ENCODE measurements at places on chromosomes 4 and X.

GRCh38 chrX:24215272-24215671, 65.7 kb downstream of the ZFX start:
- no peak for DNase-seq

- DNase-seq, result peak; percentile 10
Measured at GRCh38 chr4:8675383-8675782, 82.8 kb downstream of the CPZ start.

GRCh38 chrX:31021537-31021936, 50.3 kb downstream of the FTHL17 start:
- DNase-seq, result no peak

GRCh38 chr4:107999932-108000539, 10.3 kb downstream of the HADH start:
- DNase-seq, result no peak

DNA sequence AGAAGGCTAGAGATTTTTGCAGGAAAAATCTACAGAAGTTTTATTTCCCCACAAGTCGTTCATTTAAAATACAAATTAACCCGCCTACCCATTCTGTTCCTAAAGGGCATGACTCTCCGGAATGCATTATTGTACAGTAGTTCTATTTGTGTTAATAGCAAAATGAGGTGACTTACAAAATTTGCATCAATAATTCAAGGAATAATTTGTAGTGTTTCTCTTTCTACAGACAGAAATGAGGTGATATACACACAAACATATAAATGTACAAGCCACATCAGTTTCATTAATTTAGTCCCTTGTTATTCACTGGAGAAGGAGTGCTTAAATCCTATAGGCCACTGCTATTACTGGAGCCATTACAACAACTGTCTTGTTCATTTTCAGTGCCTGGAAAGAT, 501.3 kb upstream of the DIAPH2 start:
- no peak for DNase-seq

- DNase-seq, result no peak
Measured at GRCh38 chr4:55241461-55241860, 104.6 kb upstream of the SRD5A3 start.

- peak; percentile 35 for DNase-seq
Measured at GRCh38 chr4:26343038-26343398, 22.2 kb downstream of the RBPJ start.

DNA sequence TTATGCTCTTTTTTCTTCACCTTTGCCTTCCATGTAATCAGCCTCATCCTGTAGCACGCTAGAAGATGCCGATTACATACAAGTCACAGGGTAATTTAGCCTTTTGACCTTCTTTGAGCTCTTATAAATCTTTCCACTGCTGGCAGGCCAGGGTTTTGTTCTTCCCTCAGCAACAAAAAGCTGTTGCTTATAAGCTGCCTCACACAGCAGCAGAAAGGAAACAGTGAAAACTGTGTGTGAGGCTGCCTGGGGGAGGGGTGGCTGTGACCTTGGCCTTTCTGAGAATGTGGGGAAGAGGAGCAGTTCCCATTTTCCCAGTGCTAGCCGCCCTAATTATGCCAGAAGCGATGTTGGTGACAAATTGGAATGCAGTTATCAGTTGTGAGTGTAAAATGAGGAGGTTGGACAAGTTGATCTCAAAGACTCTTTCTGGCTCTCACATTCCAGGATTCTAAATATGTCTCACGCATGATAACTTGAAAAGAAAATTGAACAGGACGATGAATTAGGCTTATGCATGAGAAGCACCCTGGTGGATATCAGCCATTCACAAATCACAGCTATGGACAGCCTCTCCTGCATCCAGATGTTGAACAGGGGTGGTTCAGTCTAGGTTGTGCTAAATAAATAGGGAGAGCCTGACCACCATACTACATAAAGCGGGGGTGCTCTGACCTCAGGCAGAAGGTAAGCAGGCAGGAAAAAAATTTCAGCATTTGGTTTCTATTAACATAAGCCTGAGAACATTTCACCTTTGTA, 25.7 kb downstream of the SLITRK2 start:
- no peak for DNase-seq

GRCh38 chrX:2870650-2871049, 41.9 kb downstream of the GYG2 start:
- DNase-seq, result no peak

GRCh38 chr4:41144812-41145211, 69.5 kb downstream of the APBB2 start:
- peak; percentile 24 for DNase-seq

GRCh38 chr4:113878668-113879067, 100.8 kb downstream of the ARSJ start:
- peak; percentile 19 for DNase-seq

DNA sequence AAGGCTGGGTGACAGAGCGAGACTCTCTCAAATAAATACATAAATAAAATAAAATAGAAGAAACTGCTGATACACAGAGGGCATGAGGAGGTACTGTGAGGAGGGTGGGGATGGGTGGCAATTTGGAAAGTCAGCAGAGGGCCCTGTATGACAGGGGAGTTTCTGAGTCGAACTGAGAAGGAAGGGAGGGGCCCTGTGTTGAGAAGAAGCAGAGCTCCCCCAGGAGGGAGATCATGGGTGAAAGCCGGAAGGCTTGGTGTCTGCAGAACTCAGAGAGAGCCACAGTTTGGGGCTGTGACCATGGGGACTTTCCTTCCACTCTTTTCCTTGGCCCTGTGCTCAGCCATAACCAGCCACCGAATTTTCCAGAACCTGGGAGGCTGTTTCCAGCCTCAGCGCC, 24.8 kb upstream of the AFAP1 start:
- DNase-seq, result no peak

DNA sequence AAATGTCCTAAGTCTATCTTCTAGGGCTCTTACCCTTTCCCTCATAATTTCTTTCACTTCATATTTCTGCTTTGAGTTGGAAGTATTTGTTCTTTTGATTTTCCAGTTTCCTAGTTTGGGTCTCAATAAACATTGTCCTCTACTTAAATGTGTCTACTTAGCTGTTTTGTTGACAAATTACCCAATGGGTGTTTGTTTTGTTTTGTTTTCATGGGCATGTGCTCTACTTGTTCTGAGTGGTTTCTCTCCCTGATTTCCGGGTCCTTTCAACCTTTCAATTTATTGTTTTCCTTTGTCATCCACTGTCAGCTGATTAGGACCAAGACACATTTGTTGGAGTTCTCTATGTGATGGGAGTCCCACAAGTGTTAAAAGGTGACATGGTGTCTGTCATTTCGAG, 1181.4 kb downstream of the RPA4 start:
- no peak for DNase-seq
